Gastroesophageal sphincter (tissue), 4 donors: ENCODE measurements at places on chromosomes 2 and 18. TPM values are rescaled to one million over a fixed set of nuclear protein-coding genes. Genes with fewer than 3 reads are reported as not detected.

Gene SH3BP4
- 29.3 TPM for total RNA-seq

DNA sequence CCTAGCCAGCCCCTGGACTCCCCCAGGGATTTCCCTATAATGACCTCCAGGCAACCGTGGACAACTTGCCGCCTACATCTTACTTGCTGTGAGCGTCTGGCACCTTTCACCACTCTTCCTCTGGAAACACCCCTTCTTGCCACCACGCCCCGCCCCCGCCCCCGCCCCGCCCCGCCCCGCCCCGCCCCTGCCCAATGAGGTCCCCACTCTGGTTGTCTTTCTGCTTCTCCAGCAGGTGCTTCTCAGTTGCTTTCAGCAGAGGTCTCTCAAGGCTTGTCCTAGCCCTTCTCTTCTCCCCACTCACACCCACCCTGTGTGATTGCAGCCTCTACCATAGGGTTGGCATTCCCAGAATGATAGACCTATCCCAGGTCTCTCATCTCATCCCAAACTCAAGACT lies 214.5 kb downstream of the EN1 start:
- no peak for ATAC-seq

Gene LGALSL
- 12.8 TPM for total RNA-seq

- ATAC-seq = no peak
Measured at GRCh38 chr2:104213758-104214157, 640.2 kb upstream of the POU3F3 start.

GRCh38 chr2:232483311-232483922 lies 4.2 kb downstream of the ECEL1 start:
- ATAC-seq = no peak

DNA sequence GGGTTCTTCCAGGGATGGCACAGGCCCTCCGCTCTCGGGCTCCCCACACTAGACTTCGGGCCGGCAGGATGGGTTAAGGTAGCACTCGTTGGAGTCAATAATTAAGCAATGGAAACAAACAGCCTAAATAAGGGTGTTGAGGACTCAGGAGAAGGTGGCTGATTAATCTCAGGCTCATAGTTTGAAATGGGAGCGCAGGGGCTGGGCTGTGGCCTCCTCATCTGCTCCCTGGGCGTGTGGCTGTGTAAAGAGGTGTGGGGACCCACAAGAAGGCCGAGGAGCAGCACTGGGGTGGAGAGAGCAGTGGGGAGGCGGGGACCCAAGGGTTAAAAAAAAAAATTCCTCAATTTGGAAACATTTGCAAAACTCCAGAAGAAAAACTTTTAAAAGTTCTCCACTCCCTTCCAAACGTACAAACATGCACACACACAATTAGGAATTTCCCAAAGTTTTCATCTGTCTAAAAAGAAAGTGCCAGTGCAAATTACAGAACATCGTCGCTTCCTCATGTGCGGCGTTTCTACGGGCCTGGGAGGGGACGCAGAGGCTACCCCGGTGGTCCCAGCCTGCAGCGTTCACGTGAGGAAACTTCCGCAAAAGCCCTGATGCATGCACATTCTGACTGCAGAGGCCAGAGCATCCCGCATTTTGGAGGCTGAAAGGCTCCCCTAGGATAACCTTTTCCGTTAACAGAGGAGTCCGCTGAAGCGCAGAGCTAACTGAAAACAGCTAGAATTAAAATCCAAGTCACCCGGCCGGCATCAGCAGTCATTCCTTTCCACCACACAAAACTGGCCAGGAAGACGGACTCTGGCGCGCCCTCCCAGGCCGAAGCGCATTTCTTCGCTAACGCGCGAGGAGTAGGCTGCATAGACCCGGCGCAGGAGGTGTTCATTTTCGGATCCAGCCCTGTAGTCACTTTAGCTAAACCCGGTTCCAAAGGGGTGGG lies 1.0 kb upstream of the TUBB6 start:
- peak; percentile 44 for ATAC-seq

DNA sequence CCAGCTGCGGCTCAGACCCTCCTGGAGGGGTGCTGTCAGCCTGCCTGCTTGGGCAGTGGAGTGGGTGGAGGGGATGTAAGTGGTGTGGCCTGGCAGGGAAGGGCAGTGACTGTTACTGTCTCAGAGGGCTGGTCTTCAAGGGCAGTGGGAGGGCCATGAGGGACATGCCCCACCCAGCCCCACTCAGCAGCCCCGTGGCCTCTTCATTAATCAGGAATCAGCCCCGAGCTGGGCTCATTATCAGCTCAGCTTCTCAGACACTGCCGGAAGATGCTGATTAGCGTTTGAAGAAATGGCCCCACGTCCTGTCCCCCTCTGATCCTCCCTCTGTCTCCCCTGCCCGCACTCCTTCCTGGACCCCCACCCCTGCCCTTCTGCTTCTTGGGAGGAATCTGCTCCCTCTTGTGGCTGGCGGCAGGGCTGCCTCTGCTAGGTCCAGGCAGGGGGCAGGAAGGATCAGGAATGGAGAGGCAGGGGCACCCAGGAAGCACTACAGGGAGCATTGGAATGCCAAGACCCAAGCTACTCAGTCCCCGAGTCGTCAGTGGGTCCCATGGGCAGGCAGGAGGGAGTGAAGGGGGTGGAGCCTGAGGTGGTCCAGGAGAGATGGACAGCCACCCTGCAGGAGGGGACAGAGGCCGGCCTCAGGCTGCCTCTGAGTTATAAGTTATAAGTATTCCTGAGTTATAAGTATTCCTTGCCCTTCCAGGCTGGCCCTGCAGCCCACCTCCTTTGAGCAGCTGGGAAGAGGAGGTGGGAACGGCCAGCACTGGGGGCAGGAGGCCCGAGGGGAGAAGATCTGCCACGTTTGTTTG lies 7.0 kb downstream of the ASIC4 start:
- peak; percentile 28 for ATAC-seq

Gene TP53I3
- total RNA-seq = 5.6 TPM

Gene RSAD2
- total RNA-seq = 5.3 TPM

GRCh38 chr2:160419776-160420505 lies 73.7 kb downstream of the RBMS1 start:
- ATAC-seq = peak; percentile 65

Gene IL36B
- total RNA-seq = not detected

- no peak for ATAC-seq
Measured at GRCh38 chr2:160246356-160246755, 46.3 kb upstream of the ITGB6 start.

GRCh38 chr2:191845248-191845715 lies 1.6 kb downstream of the CAVIN2 start:
- no peak for ATAC-seq

DNA sequence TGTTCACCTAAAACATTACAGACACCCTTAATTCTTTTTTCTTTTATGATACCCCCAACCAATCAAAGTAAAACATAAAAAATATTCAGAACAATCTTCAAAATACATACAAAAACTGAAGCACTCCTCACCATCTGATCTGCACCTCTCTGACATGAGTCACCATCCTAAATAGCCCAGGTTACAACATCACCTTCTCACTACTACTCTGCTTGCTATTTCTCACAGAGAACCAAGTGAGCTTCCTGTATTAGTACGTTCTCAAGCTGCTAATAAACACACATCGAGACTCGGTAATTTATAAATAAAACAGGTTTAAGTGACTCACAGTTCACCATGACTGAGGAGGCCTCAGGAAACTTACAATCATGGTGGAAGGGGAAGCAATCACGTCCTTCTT lies 183.5 kb downstream of the CBLN2 start:
- ATAC-seq = no peak

Gene RNF152
- total RNA-seq = 9.4 TPM

DNA sequence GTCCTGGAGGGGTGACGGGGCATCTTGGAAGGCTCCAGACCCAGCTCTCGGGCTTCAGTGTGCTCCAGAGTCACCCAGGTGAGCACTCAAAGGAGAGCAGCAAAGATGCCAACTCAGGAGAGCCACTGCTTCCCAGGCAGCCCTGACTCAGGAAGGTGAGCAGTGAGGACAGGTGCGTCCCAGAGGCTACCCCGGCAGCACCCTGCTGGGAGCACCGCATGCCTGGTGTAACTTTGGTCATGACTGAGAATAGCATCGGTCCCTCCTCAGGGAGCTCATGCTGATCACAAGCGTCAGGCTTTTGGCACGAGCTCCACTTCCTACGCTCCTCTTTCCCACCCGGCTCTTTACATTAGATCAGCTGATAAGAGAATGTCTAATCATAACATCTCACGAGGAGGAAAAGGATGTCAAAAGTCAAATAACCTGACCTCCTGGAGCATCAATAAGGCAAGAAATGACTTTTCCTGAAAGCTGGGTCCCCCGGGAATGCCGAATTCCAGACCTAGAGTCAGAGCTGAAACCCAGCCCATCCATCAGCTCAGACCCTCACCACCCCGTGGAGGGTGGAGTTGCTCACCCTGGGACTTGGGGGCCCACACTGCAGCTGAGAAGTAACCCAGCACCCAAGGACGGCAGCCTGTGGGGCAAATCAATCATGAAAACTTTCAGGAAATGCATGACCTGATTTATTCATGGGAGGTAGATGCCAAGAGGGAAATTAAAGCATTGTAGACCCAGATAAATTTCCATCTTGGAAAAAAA lies 248.8 kb downstream of the ACKR3 start:
- no peak for ATAC-seq

Gene OSBPL1A
- total RNA-seq = 120 TPM

Gene IL18R1
- 2.8 TPM for total RNA-seq

- no peak for ATAC-seq
Measured at GRCh38 chr18:48718251-48718959, 179.6 kb downstream of the CTIF start.

DNA sequence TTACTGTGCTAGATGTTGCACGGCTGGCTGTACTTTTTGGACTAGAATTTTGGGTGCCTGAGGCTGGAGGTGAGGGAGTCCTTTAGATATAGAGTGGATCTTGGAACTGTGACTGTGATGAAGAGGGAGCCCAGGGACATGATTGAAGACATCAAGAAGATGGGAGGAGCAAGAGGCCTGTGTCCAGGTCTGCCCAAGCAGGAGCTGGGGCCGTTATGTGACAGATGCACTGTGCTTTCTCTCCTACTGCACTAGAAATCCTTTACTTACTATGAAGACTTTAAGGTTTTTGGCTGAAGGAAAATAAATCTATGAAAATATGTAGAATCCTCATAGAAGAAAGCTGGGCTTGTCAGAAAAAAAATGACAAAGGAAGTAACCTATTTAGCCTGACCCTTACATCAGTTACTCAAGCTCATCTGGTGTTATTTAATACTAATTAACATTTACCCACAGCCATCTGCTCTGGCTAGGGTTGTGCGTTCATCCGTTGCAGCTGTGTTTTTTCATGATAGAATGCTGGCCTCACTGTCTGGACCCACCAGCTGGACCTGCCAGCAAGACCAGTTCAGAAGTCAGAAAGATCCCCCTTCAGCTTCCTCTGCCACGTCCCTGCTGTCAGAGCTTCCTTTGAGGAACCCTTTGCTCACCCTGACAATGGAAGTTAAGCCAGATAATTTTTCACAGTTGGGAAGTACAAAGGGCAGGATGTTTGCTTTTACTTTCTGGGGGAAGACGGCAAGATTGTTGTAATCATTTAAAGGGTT lies 16.7 kb downstream of the TSN start:
- ATAC-seq = no peak

Gene CYP27C1
- 0.52 TPM for total RNA-seq

DNA sequence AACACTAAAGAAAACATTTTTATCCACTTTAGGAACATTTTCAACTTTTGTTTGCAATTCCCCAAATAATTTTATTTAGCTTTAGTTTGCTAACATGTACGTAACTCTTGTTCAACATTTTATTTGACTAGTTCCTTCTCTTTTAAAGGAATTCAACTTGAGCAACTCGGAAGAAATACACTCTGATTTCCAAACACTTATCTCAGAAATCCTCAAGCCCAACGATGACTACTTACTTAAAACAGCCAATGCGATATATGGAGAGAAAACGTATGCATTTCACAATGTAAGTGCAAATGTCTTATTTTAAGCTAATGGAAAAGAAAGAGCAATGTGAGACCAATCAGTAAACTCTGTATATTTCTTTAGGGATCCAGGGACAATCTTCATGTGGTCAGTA lies 10.1 kb downstream of the SERPINB10 start:
- no peak for ATAC-seq

- no peak for ATAC-seq
Measured at GRCh38 chr2:31322371-31322770, 88.4 kb downstream of the EHD3 start.

GRCh38 chr18:45850021-45850420 lies 24.5 kb downstream of the SIGLEC15 start:
- ATAC-seq = no peak

DNA sequence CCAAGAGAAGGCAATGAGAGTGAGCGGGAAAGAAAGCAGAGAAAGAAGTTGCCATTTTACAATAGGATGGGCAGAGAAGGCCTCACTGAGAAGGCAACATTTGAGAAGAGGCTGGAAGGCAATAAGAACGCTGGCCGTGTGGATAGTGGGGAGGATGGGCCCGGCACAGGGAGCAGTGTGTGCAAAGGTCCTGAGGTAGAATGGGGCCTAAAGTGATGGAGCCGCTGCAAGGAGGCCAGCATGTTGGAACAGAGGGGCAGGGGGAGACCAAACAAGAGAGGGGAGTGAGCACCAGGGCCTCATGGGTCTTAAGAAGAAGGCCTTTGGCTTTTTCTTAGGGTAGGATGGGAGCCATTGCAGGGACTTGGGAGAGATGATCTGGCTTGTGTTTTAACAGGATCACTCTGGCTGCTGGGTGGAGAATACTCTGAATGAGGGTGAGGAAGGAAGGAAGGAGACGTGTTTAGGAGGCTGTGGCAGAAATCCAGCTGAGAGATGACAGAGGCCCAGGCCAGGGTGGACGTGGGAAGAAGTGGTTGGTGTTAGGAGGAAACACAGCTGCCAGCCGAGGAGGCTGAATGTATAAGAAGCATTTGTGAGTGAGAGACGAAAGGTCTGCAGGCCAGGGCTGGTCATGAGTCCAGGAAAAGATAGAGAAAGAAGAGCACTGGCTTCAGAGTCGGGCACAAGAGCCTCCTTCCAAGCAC lies 159.8 kb downstream of the KLHL29 start:
- ATAC-seq = no peak

GRCh38 chr18:1452821-1453220 lies 548.1 kb downstream of the ADCYAP1 start:
- ATAC-seq = no peak

Gene WDCP
- total RNA-seq = 5.9 TPM

Gene ACVR1C
- 1.1 TPM for total RNA-seq

DNA sequence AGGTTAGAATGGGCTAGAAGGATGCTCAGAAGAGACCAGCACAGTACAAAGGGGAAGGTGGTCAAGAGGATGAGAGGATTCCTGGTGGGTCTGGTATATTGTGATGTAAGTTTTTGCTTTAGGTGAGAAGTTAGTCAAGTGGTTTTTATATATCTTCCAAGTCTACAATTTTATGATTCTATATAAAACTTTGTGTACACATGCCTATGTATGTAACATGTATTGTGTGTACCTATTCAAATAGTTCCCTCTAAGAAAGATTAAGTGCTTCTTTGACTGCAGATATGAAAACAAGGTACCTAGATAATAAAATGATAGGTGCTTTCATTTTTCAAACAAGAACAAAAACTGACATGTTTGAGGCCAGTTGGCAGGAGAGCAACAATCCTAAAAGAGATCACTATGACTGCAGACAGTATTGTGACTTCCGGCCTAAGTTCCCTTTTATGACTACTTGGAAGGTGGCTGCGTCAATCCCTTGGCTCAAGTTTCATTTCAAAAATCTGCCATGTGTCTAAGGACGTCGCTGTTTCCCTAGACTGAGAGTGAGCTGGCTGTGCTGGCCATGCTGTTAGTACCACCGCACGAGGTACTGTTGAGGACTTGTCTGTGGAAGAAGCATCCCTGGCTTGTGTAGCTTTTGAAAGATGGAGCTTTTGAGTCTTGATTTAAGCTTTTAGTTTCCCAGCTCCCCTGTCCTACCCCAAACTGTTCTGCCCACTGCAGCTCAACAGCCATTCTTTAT lies 123.1 kb downstream of the PRPF40A start:
- ATAC-seq = peak; percentile 69

- ATAC-seq = no peak
Measured at GRCh38 chr2:157394928-157395327, 49.0 kb downstream of the CYTIP start.

Gene POTEC
- not detected for total RNA-seq
